ENCODE measurements at places on chromosomes 16 and 17. TPM values are rescaled to one million over a fixed set of nuclear protein-coding genes. Genes with fewer than 3 reads are reported as not detected.

The RCVRN gene
- 0.12 TPM for total RNA-seq

The SMIM5 gene
- 15.8 TPM for total RNA-seq

- no peak for DNase-seq
These were observed 23.6 kb downstream of the COPZ2 start for GRCh38 chr17:48013876-48014594.

- DNase-seq, result no peak
These were observed 287.3 kb upstream of the FOXF1 start for GRCh38 chr16:86222965-86223551.

DNA sequence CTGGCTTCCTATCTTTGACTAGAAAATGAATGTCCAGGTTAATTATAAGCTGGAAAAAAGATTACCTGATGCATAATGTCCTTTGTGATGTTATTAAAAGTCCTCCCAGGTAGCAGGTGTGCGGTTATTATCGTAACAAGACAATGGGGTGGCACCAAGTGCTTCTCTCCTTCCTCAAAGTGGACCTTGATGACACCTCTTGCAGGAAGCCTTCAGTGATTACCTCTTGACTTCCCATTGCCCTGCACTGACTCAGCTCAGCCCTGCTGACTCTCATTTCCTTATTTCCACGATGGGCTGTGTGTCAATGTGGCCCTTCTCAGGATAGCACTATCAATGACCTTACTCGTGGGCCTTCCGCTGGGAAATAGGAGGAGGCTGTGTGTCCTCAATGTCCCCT, 477.4 kb upstream of the CCL2 start:
- no peak for DNase-seq

The SLC5A11 gene
- not detected for total RNA-seq

Data from left ventricle myocardium superior (tissue), 1 donor.